Osteocyte (in vitro differentiated cells): ENCODE measurements at places on chromosomes 2 and 18. TPM values are rescaled to one million over a fixed set of nuclear protein-coding genes. Genes with fewer than 3 reads are reported as not detected.
A peak's percentile ranks its signal among the peaks of the same experiment; 100 is the strongest.

- no peak for DNase-seq
Observed at GRCh38 chr18:62660691-62661090, 54.6 kb upstream of the PHLPP1 start.

DNA sequence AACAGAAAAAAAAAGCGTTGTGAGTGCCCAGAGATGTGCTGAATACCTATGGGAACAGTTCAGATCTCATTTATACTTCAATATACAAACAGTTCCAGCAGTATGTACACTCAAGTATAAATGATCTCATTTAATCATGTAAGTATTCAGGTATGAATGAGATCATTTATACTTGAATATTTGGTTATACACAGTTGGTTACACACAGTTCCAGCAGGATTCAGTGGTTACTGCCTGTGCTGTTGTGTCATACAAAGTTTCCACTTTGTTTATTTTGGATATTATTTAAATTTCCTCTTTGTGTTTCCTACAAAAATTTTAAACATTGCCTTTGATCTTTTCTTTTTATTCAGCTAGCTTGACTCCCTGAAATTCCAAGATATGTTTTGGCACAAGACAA lies 293.5 kb upstream of the SLC39A10 start:
- DNase-seq = no peak

DNA sequence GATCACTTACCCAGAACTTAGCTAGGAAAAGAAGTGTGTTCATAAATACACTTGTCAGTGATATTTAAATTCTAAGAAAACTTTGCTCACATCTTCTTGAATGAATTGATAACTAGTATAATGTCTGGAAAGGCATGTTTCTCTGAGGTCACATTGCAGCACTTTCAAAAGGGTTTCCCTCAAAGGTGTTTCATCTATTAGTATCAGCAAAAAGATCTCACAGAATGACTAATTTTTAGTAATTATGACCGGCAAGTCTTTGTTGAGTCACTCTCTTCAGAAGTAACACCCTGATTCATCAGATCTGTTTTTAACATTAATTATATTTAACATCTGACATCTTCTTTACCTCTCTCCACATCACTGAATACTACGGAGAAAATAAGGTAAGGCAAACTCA lies 222.3 kb downstream of the IKZF2 start:
- no peak for DNase-seq

DNA sequence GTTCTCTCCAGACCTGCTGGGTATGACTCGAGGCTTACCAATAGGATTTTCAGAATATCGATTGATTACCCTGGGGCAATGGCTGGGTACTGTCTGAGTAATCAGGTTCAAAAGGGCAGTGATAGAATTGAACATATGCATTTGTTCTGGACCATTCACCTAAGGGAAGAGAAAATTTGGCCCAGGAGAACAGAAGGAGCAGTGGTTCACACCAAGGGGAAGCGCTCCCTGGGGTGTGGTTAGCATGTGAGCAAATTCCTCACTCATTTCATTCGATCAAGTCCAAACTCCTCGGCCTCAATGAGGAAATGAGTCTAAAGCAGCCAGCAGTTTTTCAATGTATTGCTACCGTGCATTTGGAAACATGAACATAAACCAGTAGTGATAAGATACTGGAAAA lies 55.6 kb downstream of the CYP26B1 start:
- DNase-seq = peak; percentile 32

DNA sequence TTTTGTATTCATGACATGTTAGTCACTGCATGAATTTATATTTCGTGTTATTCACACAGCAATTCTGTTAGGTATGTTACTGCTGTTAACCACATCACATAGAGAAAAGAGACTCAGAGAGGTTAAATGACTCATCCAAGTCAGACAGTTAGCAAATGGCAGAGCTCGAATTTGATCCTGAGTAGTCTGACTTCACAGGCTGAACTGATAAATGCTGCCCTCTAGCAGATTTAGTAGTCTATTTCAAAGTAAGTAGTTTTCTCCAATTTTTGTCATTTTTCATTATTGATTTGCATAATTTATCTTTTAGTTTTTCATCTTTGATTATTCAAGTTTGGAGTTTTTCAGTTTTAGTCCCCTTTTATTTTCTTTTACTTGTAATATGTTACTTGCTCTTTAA lies 58.3 kb downstream of the WDR7 start:
- no peak for DNase-seq

DNA sequence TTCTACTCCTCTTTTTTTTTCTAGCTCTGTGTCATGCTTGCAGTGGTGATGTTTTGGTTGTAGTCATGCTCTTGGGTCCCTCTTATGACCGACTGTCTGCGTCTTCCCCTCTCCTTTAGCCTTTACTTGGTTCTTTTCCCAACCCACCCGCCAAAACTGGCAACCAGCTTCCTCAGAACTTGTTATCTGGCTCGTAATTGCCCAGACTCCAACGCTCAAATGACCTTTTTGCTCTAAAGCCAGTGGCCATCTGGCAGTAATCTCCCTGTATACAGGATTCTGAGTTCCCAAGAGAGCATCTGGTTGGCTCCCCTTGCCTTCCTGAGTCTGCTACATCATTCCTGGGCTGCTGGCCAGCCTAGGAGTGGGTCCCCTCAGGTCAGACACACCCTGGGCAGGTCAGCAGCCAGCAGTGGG lies 147.2 kb downstream of the MGAT5 start:
- DNase-seq = no peak

GRCh38 chr2:7725171-7725849 lies 808.1 kb downstream of the RNF144A start:
- DNase-seq = no peak

DNA sequence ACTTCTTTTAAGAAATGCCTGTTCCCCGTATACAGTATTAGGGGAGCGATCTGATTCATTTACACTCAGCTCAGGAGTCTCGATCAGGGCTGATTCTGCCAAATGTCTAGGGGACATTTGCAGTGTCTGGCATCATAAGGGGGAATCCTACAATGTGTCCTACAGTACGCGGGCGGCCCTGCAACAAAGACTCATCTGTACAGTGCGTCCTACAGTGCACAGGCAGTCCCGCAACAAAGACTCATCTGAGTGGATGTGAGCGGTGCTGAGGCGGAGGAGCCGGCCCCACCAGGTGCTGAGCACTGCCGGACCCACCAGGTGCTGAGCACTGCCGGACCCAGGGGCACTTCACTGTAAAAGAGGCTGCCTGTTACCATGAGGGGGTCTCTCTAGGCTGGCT lies 102.5 kb downstream of the FAM210A start:
- no peak for DNase-seq

GRCh38 chr2:218975060-218975777 lies 9.8 kb downstream of the FEV start:
- DNase-seq = no peak

DNA sequence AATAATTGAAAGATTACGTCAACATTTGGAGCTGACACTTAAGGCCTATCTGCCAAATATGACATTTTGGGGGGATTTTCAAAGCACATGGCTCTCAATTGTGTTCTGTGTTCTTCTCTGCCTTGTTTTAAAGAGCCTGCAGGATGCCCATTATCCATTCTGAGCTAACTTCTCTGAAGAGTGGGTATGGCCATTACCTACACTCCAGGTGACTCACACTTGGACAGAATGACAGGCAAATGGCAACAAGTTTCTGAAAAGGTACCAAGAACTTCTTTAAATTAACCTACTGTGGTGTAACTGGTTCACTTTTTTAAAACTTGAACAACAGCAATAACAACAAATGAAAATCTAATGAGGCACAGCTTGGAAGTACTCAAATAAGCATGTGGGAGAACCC lies 834.9 kb upstream of the SLC39A10 start:
- DNase-seq = no peak

DNA sequence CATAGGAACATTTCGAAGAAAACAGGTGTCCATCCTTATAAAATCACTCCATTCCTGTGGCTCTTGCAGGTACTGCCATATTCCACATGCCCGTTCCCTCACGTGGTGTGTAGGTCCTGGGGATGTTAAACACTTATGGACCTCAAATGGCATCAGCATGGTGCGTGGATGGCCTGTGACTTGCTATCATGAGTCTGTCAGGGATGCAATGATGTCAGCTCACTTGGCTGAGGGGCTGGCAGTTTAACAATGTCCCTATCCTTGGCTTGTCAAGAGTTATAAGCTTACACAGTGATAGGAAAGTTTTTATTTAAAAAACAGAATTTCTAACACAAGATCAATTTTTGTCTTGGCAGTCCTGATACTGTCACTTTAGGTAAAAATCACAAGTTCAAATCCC lies 28.8 kb downstream of the MAIP1 start:
- no peak for DNase-seq

DNA sequence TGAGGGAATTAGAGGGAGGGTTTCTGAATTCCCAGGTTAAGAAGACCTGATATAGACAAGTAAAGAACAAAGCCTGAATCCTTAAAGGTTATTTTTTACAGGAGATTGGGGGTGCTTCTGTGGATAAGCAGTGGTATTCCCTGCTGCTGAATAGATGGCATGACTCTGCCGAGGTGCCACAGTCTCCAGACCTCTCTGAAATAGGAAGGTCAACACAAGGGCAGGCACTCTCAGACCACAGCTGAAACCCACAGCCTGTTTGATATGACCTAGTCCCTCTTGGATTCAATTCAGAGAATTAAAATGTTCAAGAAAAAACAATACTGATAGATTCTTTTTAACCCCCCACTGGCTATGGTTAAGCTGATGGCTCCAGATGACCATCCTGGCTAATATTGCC lies 259.3 kb downstream of the PTGR3 start:
- DNase-seq = no peak

DNA sequence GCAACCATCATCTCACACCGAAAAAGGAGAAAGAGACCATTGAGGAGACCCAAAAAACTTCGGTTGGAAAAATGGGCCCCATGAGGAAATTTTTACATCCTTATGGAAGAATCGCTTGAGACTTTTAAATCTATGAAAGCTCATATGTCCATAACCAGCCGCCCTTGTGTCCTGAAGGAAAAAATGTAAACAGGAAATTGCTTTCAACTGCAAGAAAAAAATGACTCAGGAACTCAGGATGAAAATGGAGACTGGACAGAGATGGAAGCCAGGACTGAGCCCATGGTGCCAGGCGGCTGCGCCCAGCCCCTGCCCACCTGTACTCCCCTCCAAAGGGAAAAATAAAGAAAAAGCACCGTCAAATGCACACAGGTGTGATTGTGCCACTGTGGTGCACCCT lies 81.5 kb upstream of the SLC66A3 start:
- peak; percentile 23 for DNase-seq

DNA sequence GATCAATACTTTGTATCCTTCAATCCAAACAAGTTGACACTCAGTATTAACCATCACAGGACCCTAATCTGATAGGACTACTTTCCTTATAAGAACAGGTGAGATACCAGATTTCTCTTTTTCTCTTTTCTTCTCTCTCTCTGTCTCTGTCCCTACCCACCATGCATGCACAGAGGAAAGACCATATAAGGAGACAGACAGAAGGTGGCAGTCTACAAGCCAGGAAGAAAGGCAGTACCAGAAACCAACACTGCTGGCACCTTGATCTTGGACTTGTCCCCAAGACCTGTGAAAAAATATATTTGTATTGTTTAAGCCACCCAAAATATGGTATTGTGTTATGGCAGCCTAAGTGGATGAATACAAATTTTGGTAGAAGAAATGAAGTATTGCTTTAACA lies 156.2 kb upstream of the KCNH7 start:
- DNase-seq = no peak

DNA sequence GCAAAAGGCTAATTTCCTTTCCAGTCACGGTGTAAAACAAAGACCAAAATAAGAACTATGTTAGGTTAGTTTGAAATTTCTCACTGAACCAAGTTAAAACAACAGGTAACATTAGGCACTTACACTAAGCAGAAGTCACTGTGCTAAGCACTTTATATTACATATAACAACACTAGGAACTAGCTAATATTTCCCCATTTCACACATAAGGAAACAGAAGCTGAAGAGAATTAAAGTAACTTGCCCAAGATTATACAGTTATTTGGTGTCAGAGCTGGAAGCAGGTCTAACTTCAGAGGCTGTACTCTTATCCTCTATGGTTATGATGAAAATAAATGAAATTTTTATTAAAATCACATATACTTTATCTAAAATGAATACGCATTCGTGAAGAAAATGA lies 5.9 kb downstream of the ITSN2 start:
- no peak for DNase-seq

GRCh38 chr2:163364736-163365135 lies 371.1 kb downstream of the FIGN start:
- no peak for DNase-seq

- DNase-seq = no peak
Observed at GRCh38 chr18:59041296-59041695, 98.4 kb upstream of the SEC11C start.

- DNase-seq = no peak
Observed at GRCh38 chr2:51720826-51721225, 688.9 kb upstream of the NRXN1 start.

Gene SCN9A
- 6.6 and 6.8 TPM in 2 replicates for total RNA-seq

Gene GPR17
- not detected in 2 replicates for total RNA-seq

Gene C2orf66
- total RNA-seq = 0.27 and 0.29 TPM in 2 replicates

Gene DCC
- 0.24 and 0.39 TPM in 2 replicates for total RNA-seq

Gene DPP10
- total RNA-seq = not detected in 2 replicates

Gene ANKRD53
- 1.9 and 2.7 TPM in 2 replicates for total RNA-seq

Gene DLX2
- 17.4 and 17.6 TPM in 2 replicates for total RNA-seq

Gene WDCP
- total RNA-seq = 9.6 and 12.4 TPM in 2 replicates

Gene COL6A3
- total RNA-seq = 143 and 159 TPM in 2 replicates

Gene SPP2
- not detected in 2 replicates for total RNA-seq
